ENCODE measurements at places on chromosomes 2 and 18.

- no peak for DNase-seq
Observed at GRCh38 chr2:59690849-59691248, 862.6 kb downstream of the BCL11A start.

- no peak for DNase-seq
Observed at GRCh38 chr2:191389288-191389687, 144.1 kb downstream of the MYO1B start.

GRCh38 chr2:185484602-185485001, 254.0 kb upstream of the FSIP2 start:
- no peak for DNase-seq

DNA sequence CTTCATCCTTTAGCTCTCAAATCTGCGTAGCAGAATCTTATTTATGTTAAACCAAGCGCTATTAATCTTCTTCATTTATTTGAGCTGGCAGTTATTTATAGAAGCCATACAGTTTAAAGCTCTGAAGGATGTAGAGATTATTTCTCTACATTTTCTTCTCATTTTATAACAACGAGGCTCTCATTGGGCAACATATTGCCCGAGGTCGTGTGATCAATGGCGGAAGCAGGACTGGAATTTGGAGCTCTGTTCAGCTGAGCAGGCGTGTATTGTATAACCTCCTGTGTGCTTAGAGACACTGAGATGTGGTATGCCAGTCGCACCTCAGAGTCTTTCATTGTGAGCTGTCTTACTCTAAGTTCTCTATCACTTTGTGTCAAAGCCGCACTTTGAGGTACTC, 17.5 kb upstream of the DRC1 start:
- no peak for DNase-seq

GRCh38 chr2:9975328-9975727, 23.8 kb downstream of the GRHL1 start:
- DNase-seq: no peak

- DNase-seq: no peak
Observed at GRCh38 chr2:47373747-47374146, 29.2 kb upstream of the MSH2 start.

DNA sequence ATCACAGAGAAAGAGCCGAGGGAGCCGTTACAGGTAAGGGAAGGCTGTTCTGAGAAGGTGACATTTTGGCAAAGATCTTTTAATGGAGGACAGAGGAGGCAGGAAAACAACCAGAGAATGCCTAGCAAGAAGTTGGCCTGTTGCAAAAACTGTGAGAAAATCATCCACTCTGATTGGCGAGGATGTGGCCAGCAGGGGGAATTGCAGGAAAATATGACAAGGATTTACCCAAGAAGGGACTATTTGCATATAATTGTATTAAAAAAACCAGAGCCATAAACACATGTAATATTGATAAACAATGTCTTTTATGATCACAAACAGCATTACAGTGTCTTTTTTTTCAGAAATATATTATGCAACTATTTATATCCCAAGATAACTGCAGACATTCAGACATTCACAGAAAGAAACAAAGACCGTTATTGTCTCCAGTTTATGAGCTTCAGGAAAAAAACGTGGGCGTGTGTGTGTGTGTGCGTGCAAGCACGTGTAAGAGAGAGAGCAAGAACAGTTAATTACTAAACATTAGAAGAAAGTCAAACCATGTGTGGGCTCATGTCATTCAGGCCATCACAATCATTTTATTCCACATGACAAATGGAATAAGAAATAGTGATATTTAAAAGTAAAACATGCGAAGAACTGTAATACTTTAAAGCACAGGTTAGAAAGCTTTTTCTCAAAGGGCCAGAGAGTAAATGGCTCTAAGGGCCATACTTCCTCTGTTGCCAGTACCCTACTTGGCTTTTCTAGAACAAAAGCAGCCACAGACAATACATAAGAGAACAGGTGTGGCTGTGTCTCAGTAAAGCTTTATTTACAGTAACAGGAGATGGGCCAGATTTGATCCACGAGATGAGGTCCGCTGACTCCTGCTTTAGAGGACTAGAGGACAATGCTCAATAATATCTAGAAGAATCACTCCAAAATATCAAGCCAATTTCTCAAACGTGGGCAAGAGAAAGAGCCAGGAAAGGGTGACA, 324.1 kb downstream of the DLGAP1 start:
- no peak for DNase-seq

- peak; percentile 37 for DNase-seq
Observed at GRCh38 chr2:192749611-192750200, 555.0 kb upstream of the TMEFF2 start.

DNA sequence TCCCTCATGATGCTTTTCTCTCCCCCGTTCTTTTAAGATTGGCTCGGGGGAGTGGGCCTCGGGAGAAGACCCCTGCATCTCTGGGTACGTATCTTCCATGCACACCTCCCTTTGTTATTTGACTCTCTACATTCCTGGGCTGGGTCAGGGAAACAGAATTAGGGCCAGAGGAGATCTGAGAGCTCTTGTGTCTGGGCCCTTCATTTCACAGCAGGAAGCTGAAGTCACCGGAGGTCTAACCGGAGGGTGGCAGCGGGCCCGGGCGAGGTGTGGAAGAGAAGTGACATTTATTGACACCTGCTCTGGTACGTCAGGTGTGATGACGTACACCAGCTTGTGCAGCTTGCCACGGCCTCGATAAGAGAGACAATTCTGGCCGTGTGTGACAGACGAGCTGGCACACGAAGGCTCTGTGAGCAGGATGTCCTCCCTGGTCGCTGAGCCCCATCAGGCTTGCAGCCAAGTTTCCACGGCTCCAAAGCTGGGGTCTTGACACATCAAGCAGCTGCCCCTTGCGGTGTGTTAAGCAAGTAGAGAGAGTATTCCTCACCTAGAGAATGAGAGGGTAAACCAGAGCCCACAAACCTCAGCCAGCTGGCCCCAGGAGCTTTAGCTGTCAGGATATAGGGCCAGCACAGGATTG, 30.4 kb downstream of the TOGARAM2 start:
- no peak for DNase-seq

DNA sequence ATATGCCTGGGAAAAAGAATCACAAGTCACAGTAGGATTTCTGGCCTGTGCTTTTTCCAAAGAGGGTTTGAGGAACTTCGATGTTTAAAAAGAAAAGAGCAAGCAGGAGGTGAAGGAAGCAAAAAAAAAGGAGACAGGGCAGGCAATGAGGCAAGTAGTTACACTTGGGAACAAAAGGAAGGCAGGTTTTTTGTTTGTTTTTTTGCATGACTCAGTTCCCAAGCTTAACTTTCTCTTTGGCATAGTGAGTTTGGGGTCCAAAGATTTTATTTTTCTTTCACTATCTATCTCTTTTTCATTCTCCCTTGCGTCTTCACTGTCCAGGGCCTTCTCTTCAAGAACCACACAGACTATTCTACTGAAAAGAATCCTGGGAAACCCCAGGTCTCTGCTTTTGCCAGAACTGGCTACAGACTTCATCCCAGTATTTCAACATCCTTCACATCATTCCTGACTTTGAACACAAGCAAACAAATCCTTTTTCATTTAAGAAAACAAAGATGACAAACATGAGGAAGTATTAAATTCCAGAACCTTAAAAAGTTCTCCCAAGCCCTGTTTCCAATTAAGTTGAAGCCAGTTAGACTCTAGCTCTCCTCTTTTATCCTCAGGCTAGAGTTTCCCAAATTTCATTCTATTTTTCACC, 210.7 kb upstream of the RND3 start:
- peak; percentile 93 for DNase-seq

- DNase-seq: no peak
Observed at GRCh38 chr18:75586130-75586889, 158.8 kb upstream of the SMIM21 start.

DNA sequence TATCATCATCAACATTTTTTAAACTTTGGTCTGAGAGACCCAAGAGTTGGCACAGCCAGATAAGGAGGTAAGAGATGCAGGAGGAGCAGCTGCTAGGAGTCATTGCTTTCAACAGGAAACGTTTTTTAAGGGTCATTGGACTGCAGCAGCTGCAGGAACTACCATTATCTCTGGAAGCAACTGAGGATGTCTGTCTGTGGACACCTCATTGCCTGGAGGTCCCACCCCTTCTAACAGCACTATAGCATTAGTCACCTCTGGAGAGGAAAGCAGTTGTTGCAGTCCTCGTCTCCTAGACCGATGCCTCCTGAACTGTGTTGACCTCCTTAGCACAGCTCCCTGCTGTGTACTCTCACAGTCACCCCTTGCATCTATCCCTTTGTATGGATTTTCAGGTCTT, 21.5 kb upstream of the FSHR start:
- no peak for DNase-seq

GRCh38 chr18:50662177-50662576, 102.3 kb downstream of the MAPK4 start:
- DNase-seq: no peak

- no peak for DNase-seq
Observed at GRCh38 chr18:42018831-42019230, 63.8 kb downstream of the PIK3C3 start.

GRCh38 chr2:188318161-188318749, 26.6 kb downstream of the GULP1 start:
- DNase-seq: no peak

- DNase-seq: no peak
Observed at GRCh38 chr18:35408843-35409261, 31.7 kb upstream of the ZNF396 start.

- no peak for DNase-seq
Observed at GRCh38 chr18:37570336-37570930, 4.8 kb upstream of the CELF4 start.

- no peak for DNase-seq
Observed at GRCh38 chr2:129129087-129129486, 810.4 kb upstream of the HS6ST1 start.

GRCh38 chr2:164960159-164960558, 4.8 kb upstream of the SLC38A11 start:
- DNase-seq: no peak

DNA sequence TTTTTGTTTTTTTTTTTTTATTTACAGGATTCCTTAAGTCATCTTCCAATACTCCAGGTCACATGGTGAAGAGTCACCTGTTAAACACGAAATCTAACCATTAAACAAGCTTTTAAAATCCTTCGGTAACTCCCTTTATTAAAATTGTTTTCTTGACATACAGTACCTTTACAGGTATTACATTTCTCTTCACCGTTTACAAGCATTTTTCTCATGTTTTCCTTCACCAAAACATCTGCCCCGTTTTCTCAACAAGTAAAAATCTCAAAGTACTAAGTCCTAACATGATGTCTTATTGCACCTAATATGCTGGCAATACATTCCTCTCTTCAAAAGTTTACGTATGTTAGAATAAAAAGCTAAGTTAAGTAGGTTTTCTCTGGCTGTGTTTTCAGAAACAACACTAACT, 1.1 kb downstream of the PUM2 start:
- peak; percentile 35 for DNase-seq

DNA sequence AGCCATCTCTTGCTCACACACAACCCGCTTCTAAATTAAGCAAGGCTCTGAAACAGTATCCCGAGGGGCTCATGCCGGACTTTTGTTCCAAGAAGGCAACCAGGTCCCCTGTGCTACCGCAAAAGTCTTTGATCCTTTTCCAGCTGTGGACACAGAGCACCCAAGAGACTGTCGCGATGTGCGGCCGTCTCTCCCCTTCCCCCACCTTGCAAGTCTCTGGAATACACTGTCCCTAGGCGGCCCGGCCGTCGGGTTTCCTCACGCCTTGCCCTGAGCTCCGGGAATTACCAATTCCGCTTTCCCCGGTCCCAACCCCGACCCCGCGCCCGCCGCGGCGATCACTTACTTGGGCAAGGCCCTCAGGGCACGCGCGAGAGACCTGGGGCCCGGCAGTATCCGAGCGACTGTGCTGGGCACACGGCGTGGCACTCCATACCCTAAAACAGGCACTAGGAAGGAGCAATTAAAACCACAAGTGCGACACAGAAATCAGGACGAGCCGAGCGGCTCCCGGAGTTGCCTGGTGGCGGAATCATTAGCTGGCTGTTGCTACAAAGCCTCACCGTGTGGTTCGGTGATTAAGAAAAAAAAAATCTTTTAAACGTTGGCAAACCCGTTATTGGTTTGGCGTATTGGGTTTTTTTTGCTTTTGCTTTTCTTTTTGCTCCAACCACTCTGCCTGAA, 2.2 kb upstream of the DLX1 start:
- peak; percentile 22 for DNase-seq

DNA sequence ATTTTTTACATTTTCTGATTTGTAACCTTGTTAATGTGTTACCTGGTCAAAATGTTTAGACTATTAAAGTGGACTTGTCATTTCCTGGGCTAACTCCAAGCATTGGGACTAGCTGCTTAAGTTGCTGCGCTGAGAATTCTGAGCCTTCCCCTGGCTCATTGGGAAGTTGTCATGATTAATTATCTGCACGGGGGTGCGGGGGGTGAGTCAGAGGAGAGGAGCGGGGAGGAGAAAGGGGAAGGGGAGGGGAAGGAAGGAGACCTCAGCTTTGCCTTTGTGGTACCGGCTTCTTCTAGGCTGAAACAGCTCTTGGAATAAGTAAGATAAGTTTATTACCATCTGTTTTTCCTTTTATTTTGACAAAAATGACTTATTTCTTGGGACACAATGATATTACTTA, 52.9 kb upstream of the APCDD1 start:
- DNase-seq: no peak

DNA sequence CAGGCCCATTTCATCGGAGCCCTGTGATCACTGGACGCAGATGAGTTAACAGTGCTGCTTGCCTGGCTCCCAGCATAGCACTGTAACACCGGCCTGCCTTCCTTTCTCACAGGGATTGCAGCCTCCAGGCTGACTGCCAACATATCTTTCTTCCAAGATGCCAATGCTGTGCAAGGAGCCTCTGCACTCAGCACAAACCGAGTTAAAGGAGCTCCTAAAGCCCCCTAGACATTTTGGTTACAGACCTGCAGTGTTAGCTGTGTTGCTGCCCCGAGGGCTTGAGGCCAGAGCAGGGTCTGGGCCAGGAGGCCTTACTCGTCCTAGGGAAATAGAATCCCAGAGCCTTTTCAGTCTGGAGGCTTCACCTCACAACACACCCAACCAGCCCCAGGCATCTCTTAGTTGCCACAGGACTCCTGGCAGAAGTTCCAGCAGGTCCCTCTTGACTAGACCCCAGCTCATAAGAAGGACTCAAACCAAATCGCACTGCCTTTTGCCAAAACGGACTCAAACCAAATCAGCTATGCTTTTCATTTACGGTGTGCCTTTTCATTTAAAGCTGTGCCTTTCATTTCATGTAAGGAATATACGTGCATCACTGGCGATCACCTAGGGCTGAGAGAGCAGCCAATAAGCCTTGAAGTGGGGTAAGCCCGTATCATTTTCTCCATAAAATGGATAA, 58.4 kb upstream of the EML4 start:
- peak; percentile 83 for DNase-seq

DNA sequence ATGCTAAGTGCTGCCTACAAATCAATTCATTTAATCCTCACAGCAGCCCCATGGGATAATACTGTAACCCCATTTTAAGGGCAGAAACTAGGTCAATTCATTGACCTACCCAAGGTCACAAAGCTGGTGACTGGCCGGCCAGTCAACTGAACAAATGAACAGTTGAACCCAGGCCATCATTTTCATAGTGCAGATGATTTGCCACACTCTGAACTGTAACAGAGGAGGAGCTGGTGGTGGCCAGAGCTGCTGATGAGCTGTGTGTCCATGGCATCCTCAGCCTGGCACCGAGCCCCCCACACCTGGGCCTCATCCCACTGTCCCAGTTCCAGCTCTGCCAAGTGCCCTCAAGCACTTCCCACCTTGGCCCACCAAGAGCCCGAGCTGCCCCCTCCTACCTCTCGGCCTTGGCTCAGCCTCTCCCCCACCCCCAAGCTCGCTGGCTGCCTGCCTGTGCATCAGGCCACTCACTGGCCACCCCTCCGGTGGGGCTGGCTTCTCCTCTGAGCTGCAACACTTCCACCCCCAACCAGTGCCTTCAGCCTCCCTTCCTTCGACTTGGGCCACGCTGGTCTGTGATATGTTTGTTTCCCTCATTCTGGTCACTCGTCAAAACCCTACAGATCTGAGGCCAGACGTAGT, 58.4 kb downstream of the ATOH8 start:
- no peak for DNase-seq
